Regular cardiac myocyte (primary cell): ENCODE measurements at places on chromosomes 7 and 10. TPM values are rescaled to one million over a fixed set of nuclear protein-coding genes. Genes with fewer than 3 reads are reported as not detected.

Gene AKR1C8
- total RNA-seq, result not detected in 2 replicates

Gene TFR2
- total RNA-seq, result 0.77 and 2.3 TPM in 2 replicates

Gene SORCS3
- total RNA-seq, result not detected in 2 replicates

Gene ZCWPW1
- 1.7 and 1.9 TPM in 2 replicates for total RNA-seq

Gene HECW1
- not detected in 2 replicates for total RNA-seq

Gene JAKMIP3
- total RNA-seq, result under 0.01 TPM in 2 replicates
